ENCODE measurements at places on chromosomes 2 and 18. TPM values are rescaled to one million over a fixed set of nuclear protein-coding genes. Genes with fewer than 3 reads are reported as not detected.
A peak's percentile ranks its signal among the peaks of the same experiment; 100 is the strongest.

GRCh38 chr2:174076975-174077374 is 111.8 kb upstream of the SP3 start:
- DNase-seq, result no peak

DNA sequence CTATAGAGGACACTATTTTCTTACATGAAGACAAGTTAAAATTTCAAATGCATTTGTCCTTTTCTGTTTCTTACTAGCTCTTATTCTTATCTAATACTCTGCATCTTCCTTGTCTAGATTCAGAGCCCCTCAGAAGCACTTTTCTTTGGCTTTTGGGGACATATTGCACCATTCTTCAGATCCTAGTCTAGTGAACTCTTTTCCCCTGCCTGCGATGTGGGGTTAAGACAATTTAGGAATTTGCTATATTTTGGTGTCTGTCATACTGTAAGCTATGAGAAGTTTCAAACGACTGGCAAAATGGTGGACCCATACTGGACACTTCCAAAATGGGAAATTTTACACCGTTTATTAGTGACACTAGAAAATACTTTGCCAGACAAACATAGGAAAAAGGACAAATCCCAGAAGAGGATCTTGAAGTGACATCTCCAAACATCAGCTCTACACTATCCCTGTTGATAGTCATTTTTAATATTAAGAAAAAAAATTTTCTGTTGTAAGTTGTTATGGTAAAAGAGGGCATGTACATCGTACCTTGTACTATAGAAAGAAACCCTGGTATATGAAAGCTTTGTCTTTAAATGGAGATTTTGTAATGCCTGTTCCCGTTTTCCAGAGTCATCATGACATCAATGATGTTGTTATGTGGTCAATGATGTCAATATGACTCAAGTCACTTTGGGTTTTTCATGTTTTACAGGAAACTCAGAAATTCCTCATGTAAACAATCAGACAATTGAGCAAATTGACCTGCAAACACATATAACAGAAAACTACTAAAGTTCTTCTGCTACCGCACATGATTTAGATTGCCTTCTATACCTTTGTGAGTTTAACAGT is 4.4 kb upstream of the KYNU start:
- DNase-seq, result no peak

- DNase-seq, result no peak
These were observed 97.3 kb upstream of the CREB1 start for GRCh38 chr2:207432453-207432852.

GRCh38 chr18:13145636-13146190 is 72.8 kb upstream of the LDLRAD4 start:
- DNase-seq, result no peak

DNA sequence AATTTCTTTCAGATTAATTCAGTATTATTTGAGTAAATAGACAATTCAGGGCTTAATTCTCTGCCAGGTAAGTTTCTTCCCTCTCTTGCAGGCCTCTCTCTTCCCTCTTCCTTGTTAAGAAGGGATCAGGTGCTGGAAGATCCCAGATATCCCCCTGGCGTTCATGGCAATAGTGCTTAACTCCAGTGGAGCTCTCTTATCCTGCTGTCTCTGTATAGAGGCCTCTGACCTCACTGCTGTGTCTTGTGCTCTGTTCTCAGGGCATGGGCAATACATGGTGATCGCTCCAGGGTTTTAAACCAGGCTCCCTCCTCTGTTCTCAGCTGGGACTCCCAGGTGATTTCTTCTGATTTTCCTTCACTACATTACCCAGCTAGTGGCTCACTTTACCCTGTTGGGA is 226.8 kb downstream of the MC4R start:
- DNase-seq, result no peak

DNA sequence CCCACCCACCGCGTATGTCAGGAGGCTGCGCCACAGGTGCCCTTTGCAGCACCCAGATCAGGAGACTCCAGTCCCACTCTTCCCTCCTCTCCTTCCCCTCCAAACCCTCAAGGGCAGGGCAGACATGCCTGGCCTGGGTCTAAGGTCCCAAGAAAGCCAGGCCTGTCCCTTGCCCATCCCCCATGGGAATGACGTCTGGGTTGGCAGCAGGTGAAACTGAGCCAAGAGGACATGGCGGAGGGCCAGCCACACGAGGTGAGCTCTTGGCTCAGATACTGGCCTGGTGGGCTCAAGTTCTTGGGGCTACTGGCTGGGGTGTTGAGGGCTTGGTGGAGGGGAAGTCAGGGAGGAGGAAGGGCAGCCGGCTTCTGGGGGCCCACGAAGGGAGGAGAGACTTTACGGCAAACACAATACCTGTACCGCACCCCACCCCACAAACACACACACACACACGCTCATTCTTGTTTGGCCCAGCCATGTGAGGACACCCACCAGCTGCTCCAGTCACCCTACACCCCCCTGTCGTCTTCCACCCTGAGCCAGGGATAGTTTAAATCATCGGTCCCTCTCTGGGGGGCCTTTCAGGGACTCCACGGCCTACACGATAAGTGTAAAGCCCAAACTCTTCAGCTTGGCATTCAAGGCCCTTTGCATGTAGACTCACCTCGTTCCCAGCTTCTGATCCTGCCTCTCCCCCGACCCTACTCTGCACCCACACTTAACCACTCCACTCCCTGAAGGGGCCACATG is 24.1 kb upstream of the TNS1 start:
- no peak for DNase-seq

DNA sequence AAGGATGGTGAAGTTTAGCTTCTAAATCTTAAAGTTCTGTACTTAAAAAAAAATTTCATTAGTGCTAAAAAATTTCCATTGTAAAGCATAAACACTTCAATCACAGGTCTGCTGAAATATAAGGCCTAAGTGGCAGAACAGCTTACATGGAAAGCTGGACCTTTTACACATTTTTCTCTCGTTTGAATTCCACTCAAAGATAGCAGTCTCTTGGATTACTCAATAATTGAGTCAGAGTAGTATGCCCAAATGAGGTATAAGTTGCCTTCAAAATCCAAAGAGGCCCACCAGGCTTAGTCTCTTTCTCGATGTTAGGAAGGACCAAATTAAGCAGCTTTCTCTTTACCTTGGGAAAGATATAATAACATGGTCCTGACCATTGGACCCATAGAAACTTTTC is 220.4 kb upstream of the CWC22 start:
- DNase-seq, result no peak

- DNase-seq, result no peak
These were observed 2.5 kb downstream of the ITGAV start for GRCh38 chr2:186592137-186592875.

- DNase-seq, result peak; percentile 69
These were observed 21.1 kb upstream of the LYPD6B start for GRCh38 chr2:149017116-149017985.

DNA sequence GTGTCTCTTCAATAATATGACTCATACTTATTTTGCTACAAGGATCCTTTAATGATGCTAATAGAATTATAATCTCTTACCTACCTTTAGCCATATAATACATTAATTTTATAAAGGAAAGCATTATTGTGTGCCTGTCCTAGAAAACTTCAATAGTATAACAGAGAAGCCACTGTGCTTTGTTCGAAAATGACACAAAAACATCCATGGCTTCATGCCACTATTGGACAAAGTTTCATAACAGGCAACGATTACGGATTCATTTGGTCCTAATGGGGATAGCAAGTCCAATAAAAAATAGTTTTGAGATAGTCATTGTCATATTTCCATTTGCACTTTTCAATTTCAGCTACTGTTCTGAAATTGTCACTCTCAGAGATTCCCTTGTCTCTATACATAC is 52.5 kb upstream of the CCDC150 start:
- no peak for DNase-seq

GRCh38 chr2:83081826-83082690 is 1377.0 kb downstream of the SUCLG1 start:
- DNase-seq, result no peak

DNA sequence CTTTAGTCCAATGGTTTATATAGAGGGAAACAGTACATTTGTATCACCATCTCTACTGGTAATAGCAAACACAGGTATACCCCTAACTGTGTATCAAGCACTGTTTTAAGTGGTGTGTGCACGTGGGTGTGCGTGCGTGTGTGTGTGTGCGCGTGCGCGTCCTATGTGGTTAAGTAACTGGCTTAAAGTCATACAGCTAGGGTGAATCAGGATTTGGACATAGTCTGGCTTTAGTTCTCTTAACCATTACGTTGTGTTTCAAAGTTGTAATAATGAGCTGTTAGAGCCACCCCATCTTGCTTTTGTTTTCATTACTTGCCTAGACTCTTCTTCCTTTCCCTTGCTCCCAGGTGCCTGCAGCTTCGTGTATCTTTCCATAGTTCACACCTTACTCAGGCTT is 2.1 kb downstream of the HADHB start:
- no peak for DNase-seq

DNA sequence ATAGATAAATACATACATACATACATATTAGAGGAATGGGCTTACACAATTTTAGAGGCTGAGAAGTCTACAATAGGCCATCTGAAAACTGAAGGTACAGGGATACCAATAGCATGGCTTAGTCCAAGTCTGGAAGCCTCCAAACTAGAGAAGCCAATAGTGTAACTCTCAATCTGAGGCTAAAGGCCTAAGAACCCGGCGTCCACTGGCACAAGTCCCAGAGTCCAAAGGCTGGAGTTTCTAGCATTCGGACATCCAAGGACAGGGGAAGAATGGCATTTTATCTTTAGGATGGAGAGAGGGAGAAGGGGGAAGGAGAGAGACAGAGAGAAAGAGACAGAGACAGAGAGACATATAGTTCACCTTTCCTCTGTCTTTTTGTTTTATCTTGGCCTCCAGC is 63.7 kb upstream of the SYT4 start:
- DNase-seq, result no peak

DES gene
- 2.0 TPM for total RNA-seq

CPLX4 gene
- 14.8 TPM for total RNA-seq

IMPACT gene
- 24.4 TPM for total RNA-seq

POTEI gene
- 0.27 TPM for total RNA-seq

MLPH gene
- 1.2 TPM for total RNA-seq

BMPR2 gene
- total RNA-seq, result 68.8 TPM

FBXO36 gene
- 8.1 TPM for total RNA-seq

Data from cerebellum (tissue), 4 donors.